ENCODE measurements at places on chromosomes 16 and 17. TPM values are rescaled to one million over a fixed set of nuclear protein-coding genes. Genes with fewer than 3 reads are reported as not detected.

TMIGD1 gene
- total RNA-seq = not detected

ZNF830 gene
- total RNA-seq = 14.5 TPM

SHCBP1 gene
- total RNA-seq = 18.7 TPM

DNAI2 gene
- total RNA-seq = not detected

TGFB1I1 gene
- not detected for total RNA-seq

TBC1D3G gene
- not detected for total RNA-seq

INCA1 gene
- total RNA-seq = 0.28 TPM

SNN gene
- 84.2 TPM for total RNA-seq

GRCh38 chr17:73128496-73128895 is 36.0 kb upstream of the SLC39A11 start:
- DNase-seq = no peak
- H3K4me1 ChIP-seq = peaks cover 24% of the 10 kb centered on the region
- no peaks in the 10 kb centered on the region for H3K27me3 ChIP-seq
- no peak overlapping the region for H3K27ac ChIP-seq
- no peak overlapping the region for H3K4me3 ChIP-seq
- no peaks in the 10 kb centered on the region for H3K36me3 ChIP-seq

- no peak overlapping the region for H3K27ac ChIP-seq
- H3K4me1 ChIP-seq = peaks cover 12% of the 10 kb centered on the region
- H3K4me3 ChIP-seq = peak overlapping the region; percentile 37
- DNase-seq = peak; percentile 44
Measured at GRCh38 chr17:36942631-36943125, 5.4 kb downstream of the LHX1 start.

GRCh38 chr16:75376475-75377161 is 56.7 kb downstream of the CFDP1 start:
- H3K27ac ChIP-seq = no peak overlapping the region
- H3K27me3 ChIP-seq = no peaks in the 10 kb centered on the region
- no peak overlapping the region for H3K4me3 ChIP-seq
- peaks cover 12% of the 10 kb centered on the region for H3K4me1 ChIP-seq

- no peak overlapping the region for H3K4me3 ChIP-seq
- H3K27ac ChIP-seq = no peak overlapping the region
- no peaks in the 10 kb centered on the region for H3K4me1 ChIP-seq
- DNase-seq = no peak
Measured at GRCh38 chr17:30517786-30518185, 40.6 kb downstream of the GOSR1 start.

DNA sequence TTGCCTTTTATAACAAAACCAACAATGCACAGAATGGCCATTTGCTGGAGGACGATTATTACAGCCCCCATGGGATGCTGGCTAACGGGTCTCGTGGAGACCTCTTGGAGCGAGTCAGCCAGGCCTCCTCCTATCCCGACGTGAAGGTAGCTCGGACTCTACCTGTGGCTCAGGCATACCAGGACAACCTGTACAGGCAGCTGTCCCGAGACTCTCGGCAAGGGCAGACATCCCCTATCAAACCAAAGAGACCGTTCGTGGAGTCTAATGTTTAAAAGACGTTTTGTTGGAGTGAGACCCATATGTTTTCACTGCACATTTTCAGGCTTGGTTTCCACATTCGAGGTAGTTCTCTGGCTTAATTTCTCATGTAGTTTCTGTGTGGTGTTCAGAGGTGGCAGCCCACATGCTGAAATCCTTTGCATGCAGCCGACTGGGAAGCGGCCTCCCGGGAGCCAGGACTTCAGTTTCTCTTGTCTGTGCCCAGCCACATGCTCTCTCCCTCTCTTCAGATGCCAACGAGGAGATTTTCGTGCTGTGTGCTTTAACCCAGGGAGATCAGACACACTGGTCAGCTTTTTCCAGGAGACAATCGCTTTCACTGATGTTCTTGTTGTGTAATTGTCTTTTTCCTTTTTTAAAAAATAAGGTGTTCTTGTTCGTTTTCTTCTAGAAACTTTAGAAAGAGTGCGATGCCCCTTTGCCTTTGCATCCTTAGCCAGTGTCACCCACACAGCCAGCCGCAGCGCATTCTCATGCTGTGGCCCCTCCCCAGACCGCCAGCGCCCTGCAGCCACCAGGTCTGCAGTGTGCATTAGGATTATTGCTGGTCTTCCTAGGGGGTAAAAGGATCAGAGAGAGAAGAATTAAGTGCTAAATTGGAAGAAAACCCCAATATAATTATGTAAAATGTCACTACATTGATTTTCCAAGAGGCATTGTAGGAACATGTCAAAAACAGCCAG is 24.1 kb downstream of the CYB561 start:
- no peaks in the 10 kb centered on the region for H3K36me3 ChIP-seq
- H3K4me3 ChIP-seq = no peak overlapping the region
- H3K4me1 ChIP-seq = peaks cover 5% of the 10 kb centered on the region
- H3K27me3 ChIP-seq = no peaks in the 10 kb centered on the region
- DNase-seq = no peak

GRCh38 chr17:29045734-29046472 is 3.0 kb downstream of the PIPOX start:
- DNase-seq = no peak
- no peak overlapping the region for H3K27ac ChIP-seq
- H3K36me3 ChIP-seq = no peaks in the 10 kb centered on the region

- no peaks in the 10 kb centered on the region for H3K4me1 ChIP-seq
- H3K4me3 ChIP-seq = no peak overlapping the region
- H3K27ac ChIP-seq = no peak overlapping the region
- H3K36me3 ChIP-seq = no peaks in the 10 kb centered on the region
Measured at GRCh38 chr17:65987988-65988387, 203.9 kb downstream of the CEP112 start.

DNA sequence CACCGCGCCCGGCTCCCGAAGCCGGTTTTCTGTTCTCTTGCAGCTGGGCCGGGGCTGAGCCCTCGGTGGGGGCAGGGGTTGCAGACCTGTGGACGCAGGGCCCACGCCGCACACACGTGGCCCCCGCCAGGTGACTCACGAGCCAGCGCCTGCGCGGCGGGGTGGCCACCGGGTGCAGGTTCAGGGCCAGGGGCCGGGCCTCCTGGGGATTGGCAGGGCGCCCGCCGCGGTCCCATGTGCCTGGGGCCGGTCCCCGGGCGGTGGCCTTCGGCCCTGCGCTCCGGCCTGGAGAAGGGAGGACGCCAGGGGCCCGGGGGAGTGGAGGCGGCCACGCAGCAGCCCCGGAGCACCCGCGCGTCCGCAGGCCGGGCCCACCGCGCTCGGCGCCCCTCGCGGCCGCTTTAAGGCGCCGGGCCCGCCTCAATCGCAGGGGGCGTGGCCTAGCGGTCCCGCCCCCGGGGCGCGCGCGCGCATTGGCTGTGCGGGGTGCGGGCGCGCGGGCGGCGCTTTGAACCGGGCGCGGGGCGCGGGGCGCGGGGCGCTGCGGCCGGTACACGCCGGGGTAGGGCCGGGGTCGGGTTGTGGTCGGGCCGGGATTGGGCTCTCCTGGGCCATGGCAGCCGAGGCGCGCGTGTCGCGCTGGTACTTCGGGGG is at the start of gene SLC25A10:
TSS of gene SLC25A10 (plus strand) at position 471 of the 654 bp plus-strand sequence. CDS start at position 614, 143 bp downstream.
- no peak within 1 kb of the TSS for H3K27ac ChIP-seq
- H3K4me1 ChIP-seq = peaks cover 33% of the 10 kb centered on the region
- H3K4me3 ChIP-seq = peak within 1 kb of the TSS; percentile 94
- peaks cover 21% of the 10 kb centered on the region for H3K27me3 ChIP-seq

- no peak overlapping the region for H3K4me3 ChIP-seq
- no peaks in the 10 kb centered on the region for H3K36me3 ChIP-seq
- no peaks in the 10 kb centered on the region for H3K27me3 ChIP-seq
Measured at GRCh38 chr17:45117334-45117733, 15.0 kb downstream of the PLCD3 start.

- H3K27ac ChIP-seq = peak overlapping the region; percentile 85
- peak overlapping the region; percentile 21 for H3K4me3 ChIP-seq
- peak; percentile 57 for DNase-seq
- no peaks in the 10 kb centered on the region for H3K36me3 ChIP-seq
- no peaks in the 10 kb centered on the region for H3K27me3 ChIP-seq
- peaks cover 53% of the 10 kb centered on the region for H3K4me1 ChIP-seq
Measured at GRCh38 chr17:73566905-73567782, 77.1 kb downstream of the SDK2 start.

Data from neural progenitor cell (in vitro differentiated cells).